Keratinocyte (primary cell): ENCODE measurements at places on chromosomes 6 and 20.

DNA sequence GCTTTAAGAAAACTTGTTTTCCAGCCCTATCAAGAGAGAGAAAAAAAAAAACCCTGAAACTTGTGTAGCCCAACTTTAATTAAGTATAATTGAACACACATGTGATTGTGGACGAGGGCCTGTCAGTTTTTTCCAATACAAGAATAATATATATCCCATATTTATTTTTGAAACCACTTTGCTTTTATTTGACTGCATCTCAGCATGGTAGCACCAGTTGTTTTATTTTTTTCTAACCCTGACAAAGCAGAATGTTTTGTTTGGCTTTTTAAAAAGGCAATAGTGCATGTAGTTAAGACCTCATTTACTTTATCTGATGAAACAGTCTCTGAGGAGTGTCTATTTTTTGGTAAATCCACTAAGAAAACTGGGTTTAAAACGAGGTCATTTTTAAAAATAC, 257.7 kb downstream of the CDKAL1 start:
- DNase-seq: no peak

DNA sequence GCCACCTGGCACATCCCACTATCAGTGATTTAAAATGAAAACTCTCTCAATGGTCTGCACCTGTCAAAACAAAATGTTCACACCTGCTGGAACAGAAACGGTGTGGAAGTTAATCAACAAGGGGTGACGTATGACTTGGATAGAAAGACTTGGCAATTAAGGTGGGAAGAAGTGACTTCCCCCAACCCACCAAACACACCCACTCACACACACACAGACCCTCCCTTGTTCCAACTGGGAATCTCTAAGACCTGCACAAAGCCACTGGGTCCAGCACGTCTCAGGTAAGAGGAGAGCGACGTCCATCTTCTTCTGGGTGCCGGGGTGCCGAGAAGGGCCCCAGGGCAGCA, 25.1 kb upstream of the TCFL5 start:
- no peak for DNase-seq

GRCh38 chr6:75563032-75563431, 38.6 kb upstream of the SENP6 start:
- DNase-seq: peak; percentile 4

GRCh38 chr6:33630014-33630413, 8.9 kb downstream of the ITPR3 start:
- DNase-seq: no peak

- no peak for DNase-seq
These were observed 15.7 kb upstream of the MRAP2 start for GRCh38 chr6:84017709-84018452.

- no peak for DNase-seq
These were observed 1.5 kb downstream of the RBM38 start for GRCh38 chr20:57392512-57393271.
